Natural killer cell treated with Interleukin-12 subunit alpha and Interleukin-12 subunit beta and Interleukin-15 and Interleukin-18, amount 100 ng/mL, for 72 hours (primary cell): ENCODE measurements at places on chromosomes 12 and 14. TPM values are rescaled to one million over a fixed set of nuclear protein-coding genes. Genes with fewer than 3 reads are reported as not detected.

Gene ZC3H10
- 11.4 TPM for total RNA-seq

- H3K27ac ChIP-seq, result no peak overlapping the region
- peaks cover 10% of the 10 kb centered on the region for H3K4me1 ChIP-seq
- H3K36me3 ChIP-seq, result peaks cover 6% of the 10 kb centered on the region
- no peak overlapping the region for H3K4me3 ChIP-seq
- no peak for DNase-seq
Measured at GRCh38 chr12:89166525-89166934, 185.8 kb downstream of the DUSP6 start.

Gene CCDC38
- total RNA-seq, result not detected

Gene TAS2R8
- not detected for total RNA-seq

GRCh38 chr12:78430551-78430950 lies 434.0 kb upstream of the SYT1 start:
- H3K27me3 ChIP-seq, result no peaks in the 10 kb centered on the region
- H3K27ac ChIP-seq, result no peak overlapping the region
- H3K4me3 ChIP-seq, result no peak overlapping the region
- DNase-seq, result no peak
- no peaks in the 10 kb centered on the region for H3K36me3 ChIP-seq

DNA sequence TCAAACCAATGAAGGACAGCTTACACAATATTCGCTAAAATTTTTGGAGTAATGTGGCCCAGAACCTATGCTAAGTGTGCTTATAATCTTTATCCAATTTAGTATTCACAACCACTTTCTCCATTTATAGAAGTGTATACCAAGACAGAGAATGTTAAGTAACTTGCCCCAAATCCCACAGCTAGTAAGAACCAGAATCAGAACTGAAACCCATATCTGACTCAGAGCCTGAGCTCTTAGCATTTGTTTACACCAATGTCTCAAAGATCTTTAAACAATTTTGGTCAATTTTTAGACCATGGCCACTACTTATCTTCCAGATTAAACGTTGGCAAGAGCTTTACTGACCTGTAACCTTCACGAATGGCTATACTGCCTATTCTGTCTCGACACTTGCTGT lies 53.0 kb downstream of the PAPLN start:
- DNase-seq, result no peak
- no peaks in the 10 kb centered on the region for H3K27me3 ChIP-seq
- peaks cover 6% of the 10 kb centered on the region for H3K36me3 ChIP-seq
- H3K27ac ChIP-seq, result no peak overlapping the region
- H3K4me1 ChIP-seq, result peaks cover 27% of the 10 kb centered on the region
- H3K4me3 ChIP-seq, result peak overlapping the region; percentile 27

Gene ITGA7
- 2.1 TPM for total RNA-seq

Gene OR4E2
- not detected for total RNA-seq
